ENCODE measurements at places on chromosomes 3 and 15.

GRCh38 chr15:25181293-25182097 is 226.7 kb downstream of the SNRPN start:
- DNase-seq: peak; percentile 0

- no peak for DNase-seq
Measured at GRCh38 chr3:132034097-132034485, 723 bp downstream of the CPNE4 start.

DNA sequence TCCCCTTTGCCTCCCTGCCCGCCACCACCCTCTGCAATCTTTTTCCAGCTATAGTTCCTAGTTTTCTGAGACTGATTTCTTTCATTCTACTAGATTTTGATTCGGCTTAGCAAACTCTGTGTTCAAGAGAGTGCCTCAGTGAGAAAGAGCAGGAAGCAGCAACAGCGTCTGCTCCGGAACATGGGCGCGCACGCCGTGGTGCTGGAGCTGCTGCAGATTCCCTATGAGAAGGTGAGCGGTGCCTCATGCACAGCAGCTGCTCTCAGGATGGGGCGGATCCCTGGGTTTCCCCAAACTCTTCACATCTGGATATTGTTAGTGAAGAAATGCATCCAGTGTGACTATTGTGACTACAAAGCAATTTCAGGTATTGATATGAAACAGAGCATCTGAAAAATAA is 191.8 kb downstream of the ITPR1 start:
- no peak for DNase-seq

GRCh38 chr3:2458816-2459215 is 360.1 kb downstream of the CNTN4 start:
- DNase-seq: no peak

DNA sequence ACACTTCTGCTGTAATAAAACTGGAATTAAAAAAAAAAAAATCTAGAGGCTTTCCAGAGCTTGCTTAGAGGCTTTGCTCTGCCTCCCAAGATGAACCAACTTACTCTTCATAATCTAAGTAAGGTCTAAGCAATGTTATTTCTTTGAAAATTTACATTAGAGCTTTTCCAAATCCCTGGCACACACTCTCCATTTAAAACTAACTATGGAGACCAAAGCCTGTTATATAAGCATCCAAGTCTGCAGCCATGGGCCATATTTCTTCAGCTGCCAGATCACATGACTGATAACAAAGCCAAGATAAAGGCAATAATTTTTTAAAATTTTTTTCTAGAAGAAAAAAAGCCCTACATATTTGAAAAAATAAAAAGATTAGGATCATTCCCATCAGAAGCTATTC is 55.0 kb upstream of the ARHGEF3 start:
- DNase-seq: no peak

DNA sequence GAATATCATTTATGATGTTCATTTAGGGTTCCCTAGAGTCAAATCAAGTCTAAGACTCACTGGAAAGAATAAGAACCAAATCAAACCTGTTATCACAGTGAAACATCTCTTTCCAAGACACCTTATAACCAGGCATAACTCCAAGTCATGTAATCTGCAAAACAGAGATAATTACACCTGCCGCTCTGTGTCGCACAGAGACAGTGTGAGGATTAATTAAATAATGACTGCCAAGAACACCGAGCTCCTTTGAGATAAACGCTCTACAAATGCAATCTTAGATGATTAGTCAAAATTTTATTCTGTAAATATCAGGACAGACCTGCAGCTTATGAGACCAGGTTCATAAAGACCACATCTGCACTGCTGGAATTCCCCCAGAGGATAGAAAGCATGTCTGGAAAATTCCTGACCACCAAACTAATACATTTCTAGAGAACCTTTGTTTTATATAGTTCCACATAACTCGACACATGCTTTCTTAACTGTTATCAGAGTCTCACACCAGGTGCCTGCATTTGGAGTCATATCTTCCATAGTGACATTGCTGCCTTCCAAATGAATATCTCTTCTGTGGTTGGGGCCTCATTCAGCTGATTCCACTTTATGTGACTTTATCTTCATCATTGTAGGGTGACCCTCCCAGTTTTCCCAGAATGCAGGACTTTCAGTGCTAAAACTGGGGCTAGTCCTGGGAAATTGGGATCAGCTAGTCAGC is 252.8 kb downstream of the CD47 start:
- DNase-seq: no peak

- no peak for DNase-seq
Measured at GRCh38 chr15:48720646-48721045, 75.1 kb upstream of the FBN1 start.

DNA sequence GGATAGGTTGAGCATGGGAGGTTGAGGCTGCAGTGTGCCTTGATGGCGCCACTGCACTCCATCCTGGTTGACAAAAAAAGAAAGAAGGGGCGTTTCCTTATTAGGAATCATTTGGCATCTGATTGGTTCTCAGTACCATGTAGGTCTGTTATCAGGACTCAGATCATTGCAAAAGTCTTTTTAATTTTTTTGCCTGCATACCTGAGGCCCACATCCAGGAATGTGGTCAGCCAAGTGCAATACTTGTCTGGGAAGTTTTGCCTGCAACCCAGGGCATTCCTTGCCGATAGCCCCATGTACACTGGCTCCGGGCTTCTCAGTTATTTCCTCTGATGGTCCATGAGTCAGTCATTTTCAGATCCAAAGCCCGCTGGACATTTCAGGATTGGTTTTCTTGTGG is 50.1 kb upstream of the CRTC3 start:
- DNase-seq: no peak

GRCh38 chr15:101104141-101104540 is 147.7 kb downstream of the CHSY1 start:
- DNase-seq: no peak

DNA sequence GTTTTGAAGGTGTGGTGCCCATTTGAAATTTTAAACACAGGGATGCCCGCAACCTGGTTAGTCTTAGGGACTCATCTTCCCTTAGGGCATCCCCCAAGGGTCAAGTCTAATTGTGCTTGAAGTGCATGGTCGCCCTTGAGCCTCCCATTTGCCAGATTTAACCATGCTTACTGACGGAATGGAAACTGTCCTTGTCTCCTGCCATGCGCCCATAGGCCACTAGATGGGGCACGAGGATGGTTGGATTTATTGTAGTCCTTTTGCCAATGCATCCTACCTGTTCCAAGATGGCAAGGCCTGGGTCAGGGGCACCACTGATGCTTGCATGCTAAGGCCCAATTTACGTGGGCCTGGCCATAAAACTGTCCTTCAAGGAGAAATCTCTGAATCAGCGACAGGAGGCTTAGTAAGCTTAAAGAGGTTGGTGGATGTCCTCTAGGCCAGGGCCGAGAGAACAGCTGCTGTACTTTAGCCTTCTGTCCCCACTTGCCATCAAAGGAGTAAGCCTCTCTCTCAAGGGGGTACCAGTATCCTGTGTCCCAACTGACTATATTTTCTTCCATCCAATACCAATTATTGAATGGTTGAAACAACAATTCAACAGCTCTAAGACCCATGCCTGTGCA is 355.4 kb downstream of the OTOL1 start:
- peak; percentile 9 for DNase-seq

- peak; percentile 76 for DNase-seq
Measured at GRCh38 chr3:169772305-169772896, 795 bp upstream of the MYNN start.

- DNase-seq: peak; percentile 49
Measured at GRCh38 chr3:115092220-115092791, 54.8 kb downstream of the ZBTB20 start.

- no peak for DNase-seq
Measured at GRCh38 chr15:92651877-92652575, 3.5 kb downstream of the FAM174B start.

GRCh38 chr3:142563496-142563997 is 15.0 kb downstream of the ATR start:
- DNase-seq: no peak

GRCh38 chr3:66907136-66907535 is 91.0 kb upstream of the KBTBD8 start:
- no peak for DNase-seq

DNA sequence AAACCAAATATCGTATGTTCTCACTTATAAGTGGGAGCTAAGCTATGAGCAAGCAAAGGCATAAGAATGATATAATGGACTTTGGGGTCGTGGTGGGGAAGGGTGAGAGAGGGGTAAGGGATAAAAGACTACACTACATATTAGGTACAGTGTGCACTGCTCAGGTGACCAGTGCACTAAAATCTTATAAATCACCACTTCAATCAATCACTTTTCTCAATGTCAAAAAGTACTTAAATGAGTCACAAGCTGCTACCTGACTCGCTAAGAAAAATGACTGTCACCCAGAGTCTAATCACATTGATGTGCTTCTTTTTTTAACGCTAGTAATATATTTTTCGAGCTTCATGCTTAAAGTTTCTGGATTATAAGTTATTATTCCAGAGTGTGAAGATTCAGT is 95.5 kb downstream of the CBLB start:
- no peak for DNase-seq

- no peak for DNase-seq
Measured at GRCh38 chr3:190877925-190878324, 15.4 kb upstream of the GMNC start.

- DNase-seq: no peak
Measured at GRCh38 chr15:88258093-88258641, 1.6 kb upstream of the NTRK3 start.

DNA sequence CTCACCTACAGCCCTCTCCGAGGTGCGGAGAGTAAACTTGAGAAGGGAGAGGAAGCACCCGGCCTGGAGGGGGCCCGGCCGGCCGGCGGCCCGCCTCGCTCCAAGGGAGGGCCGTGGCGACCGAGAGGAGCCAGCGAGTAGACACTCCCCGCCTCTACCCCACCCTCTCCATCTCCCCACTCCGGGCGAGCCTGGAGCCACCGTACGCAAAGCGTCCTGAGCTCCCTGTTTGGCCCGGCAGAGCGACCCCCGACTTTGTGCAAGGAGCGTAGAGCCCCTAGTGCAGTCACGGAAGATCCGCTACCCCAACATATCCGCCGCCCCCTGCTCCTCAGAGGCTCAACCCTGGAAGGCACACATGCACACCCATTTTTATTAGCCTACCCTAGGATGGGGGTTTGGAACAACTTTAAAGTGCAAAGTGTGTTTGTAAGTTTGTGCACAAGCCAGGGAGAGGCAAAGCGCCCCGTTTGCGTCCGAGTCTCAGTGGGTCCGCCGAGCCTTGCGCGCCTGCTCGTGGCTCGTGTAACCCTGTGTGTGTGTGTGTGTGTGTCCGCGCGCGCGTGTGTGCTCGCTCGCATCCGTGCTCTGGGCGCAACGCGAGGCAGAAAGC is 508 bp upstream of the SMAD6 start:
- DNase-seq: no peak

DNA sequence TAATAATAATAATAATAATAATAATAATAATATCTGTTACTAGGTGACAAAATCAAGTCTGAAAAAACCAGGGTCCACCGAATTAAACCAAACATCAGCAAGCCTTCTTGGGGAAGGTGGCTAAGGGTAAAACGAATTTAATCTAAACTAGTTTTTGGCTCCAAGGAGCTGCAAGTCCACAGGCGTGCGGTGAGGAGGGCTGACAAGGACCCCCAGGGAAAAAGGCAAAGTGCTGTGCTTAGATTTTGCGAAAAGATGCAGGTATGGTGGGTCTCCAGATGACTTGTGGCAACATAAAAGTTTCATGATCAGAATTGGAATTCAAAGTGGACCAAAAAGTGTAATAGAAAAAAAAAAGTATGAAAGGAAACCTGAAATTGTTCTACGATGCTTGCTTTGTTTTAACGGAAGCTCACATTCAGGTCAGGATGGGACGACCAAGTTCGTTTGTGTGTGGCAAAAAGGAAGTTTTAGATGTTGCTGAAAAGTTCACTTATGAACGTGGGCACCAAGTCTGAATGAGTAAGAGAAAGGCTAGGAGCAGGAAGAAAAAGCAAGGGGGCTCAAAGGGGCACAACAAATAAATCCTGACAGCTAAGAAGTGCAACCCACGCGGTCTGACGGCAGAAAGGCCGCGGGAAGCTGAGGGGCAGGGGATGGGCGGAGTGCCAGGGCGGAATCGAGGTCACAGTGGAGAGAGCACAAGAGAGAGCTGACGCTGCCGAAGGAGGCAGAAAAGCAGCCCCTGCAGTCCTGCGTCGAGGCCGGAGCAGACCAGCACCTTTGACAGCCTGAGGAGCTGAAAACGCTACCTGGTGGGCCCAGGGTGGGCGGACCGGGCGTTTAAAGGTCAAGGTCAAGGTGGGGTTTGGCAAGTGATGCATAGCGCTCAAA is 1.1 kb downstream of the WDR82 start:
- DNase-seq: peak; percentile 74

- DNase-seq: no peak
Measured at GRCh38 chr15:78274994-78275393, 10.6 kb downstream of the DNAJA4 start.

GRCh38 chr15:101089579-101090427 is 162.0 kb downstream of the CHSY1 start:
- no peak for DNase-seq

- no peak for DNase-seq
Measured at GRCh38 chr3:195097331-195098255, 173.4 kb downstream of the XXYLT1 start.

- no peak for DNase-seq
Measured at GRCh38 chr3:156581033-156581432, 26.1 kb upstream of the SSR3 start.

DNA sequence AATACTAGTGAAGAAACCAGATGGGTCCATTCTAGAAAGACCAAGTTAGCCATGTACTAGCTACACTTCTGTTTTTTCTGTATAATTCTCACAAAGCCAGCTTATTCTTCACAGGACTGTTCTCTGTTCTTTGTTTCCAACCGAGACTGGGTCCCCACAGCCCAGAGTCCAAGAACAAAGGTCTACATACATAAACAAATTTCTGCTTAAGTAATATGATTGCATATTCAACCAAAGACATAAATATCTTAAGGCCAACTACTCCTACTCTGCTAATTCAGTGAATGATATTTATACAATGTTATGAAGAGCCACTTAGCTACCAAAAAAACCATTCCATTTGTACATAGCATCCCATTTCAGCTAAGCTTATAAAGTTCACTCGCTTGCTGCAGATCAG is 299.8 kb upstream of the CCDC54 start:
- DNase-seq: no peak

GRCh38 chr3:107426223-107426622 is 49.0 kb downstream of the CCDC54 start:
- no peak for DNase-seq

GRCh38 chr15:61474796-61475195 is 245.7 kb upstream of the RORA start:
- DNase-seq: no peak

DNA sequence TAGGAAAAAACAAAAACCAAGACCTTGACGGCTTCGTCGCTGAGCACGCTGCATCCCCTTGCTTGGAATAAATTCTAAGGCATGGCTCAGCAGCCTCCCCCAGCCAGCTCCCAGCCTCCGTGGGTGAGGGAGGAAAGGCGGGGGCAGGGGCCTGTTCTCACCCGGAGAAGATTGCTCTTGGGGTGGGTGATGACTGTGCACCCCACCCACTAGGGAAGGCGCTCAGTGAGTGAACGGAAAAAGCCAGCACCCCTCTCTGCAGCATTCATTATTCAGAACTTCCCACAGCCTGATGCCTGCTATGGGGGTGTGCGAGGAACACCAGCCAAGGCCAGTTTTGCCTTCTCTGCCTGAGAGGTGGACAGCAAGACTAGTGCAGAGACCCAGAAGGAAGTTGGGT is 19.3 kb upstream of the NTRK3 start:
- no peak for DNase-seq

Data from CD4-positive, alpha-beta T cell treated with Interleukin-1 beta for 1 hour (primary cell).